PC-9 (cell line): ENCODE measurements at places on chromosomes 5 and 9. TPM values are rescaled to one million over a fixed set of nuclear protein-coding genes. Genes with fewer than 3 reads are reported as not detected.

Gene TEX48
- not detected in 2 replicates for total RNA-seq

DNA sequence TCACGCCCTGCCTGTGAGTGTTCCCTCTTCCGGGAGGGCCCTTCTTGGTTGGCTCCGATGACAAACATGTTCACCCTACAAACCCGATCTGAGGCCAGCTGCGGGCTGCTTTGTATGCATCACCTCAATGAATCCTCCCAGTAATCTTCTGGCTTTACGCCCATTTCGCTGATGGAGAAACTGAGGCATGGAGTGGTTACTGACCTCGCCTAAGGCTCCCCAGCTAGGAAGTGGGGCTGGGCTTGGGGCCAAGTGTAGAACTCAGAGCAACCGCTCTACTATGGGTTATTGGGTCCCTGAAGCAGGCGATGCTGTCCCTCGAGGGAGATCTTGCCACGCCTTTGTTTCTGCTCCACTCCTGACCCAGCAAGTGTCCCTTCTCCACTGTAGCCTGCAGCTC is 38.2 kb upstream of the RPL26L1 start:
- no peak for DNase-seq

DNA sequence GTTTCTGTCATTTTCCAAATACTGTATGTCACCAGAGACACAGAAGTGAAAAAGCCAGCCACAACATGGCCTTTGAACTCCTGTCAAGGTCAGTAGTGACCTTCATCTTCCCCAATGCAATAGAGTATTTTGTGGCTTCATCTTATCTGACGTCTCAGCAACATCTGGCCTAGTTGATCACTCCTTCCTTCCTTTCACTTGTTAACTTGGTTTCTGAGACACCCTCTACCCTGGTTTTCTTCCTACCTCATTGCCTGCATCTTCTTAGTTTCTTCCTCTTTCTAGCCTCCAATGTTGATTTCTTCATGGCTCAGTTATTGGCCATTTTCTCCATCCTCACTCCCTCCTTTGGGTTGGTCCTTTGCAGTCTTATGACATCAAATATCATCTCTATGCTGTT is 36.3 kb downstream of the GLIS3 start:
- DNase-seq, result no peak

DNA sequence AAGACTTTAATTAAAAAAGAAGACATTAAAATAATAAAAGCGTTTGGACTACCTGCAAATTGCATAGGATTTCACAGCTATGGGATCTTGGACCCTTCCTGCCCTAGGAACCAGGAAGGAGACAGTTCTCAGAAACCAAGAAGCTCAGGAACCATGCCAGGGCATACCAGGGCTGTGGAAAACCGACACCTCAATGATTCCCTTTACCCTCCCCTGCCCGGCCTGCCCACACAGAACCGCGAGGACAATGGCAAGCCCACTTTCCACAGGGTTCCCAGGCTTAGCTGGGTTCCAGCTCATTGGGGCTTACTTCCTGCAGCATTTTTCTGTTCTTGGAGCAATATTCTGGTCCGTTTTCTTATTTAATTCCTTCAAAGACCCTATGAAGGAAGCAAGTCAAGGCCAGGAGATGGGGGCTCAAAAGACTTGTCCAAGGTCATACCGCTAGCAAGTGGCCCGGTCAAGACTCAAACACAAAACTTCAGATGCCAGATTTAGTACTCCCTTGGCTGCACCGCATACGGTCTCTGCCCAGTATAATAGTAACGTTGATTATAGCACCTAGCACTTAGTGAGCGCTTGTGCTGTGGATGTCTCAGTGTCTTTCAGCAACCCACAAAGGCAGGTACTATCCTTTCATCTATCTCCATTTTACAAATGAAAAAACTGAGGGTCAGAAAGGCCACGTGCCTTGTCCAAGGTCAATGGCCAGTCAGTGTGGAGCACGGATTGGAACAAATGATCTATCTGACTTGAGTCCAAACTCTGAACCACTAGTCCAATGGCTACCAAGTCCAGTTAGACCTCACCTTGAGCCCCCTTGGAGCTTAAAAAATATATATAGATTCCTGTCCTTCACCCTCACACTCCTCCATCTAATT is 6.8 kb downstream of the FAT2 start:
- no peak for DNase-seq
